Cortex of kidney (tissue), 1 donor: ENCODE measurements at places on chromosomes 1 and 21.

- no peak for DNase-seq
Measured at GRCh38 chr1:16046842-16047241, 3.3 kb downstream of the CLCNKB start.

GRCh38 chr1:170939476-170939875 is 4.1 kb downstream of the MROH9 start:
- no peak for DNase-seq

- DNase-seq, result no peak
Measured at GRCh38 chr21:40315626-40316025, 448.4 kb downstream of the PCP4 start.

- DNase-seq, result no peak
Measured at GRCh38 chr1:241603731-241604245, 36.4 kb downstream of the CHML start.

DNA sequence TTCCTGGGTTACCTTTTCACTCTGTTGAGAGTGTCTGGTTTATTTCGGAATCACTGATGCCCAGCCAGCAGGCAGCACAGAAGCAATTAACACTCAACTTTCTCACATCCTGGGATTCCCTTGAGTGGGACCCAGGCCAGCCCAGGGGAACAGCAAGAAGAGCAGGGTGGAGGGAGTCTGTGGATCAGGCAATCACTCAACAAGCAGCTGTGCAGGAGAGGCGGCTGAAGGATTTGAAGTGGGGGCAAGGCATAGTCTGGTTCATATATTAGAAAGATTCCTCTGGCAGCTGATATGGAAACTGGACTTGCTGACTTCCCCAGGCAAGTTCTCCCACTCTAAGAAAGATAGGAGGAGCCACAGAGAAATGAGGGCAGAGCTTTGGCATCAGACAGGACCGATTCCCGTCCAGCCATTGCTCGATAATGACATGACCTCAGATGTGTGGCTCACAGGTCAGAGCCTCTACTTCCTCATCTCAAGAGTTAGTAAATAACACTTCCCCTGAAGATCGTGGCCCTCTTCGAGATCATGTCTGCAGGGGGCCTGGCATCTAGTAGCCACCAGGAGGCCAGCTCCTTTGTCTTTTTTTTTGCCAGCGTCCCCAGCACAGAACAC is 12.4 kb downstream of the EPHA8 start:
- DNase-seq, result no peak

DNA sequence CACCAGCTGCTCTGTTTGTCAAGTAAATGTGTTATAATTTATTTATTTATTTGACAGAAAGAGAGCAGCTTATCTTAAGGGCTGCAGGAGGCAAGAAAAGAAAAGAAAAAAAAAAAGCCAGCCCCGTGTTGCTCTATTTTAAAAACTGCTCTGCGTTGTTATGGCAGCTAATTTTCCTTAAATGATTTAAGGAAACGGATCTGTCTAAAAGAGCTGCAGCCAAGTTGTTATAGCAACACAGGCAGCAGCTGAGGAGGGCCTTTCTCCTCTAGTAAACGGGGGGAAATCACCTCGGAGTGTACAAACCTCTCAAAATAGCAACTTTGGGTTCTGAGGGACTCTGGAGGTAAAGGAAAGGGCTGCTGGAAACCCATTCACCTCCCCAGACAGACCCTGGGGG is 149.2 kb downstream of the BEND5 start:
- DNase-seq, result no peak

DNA sequence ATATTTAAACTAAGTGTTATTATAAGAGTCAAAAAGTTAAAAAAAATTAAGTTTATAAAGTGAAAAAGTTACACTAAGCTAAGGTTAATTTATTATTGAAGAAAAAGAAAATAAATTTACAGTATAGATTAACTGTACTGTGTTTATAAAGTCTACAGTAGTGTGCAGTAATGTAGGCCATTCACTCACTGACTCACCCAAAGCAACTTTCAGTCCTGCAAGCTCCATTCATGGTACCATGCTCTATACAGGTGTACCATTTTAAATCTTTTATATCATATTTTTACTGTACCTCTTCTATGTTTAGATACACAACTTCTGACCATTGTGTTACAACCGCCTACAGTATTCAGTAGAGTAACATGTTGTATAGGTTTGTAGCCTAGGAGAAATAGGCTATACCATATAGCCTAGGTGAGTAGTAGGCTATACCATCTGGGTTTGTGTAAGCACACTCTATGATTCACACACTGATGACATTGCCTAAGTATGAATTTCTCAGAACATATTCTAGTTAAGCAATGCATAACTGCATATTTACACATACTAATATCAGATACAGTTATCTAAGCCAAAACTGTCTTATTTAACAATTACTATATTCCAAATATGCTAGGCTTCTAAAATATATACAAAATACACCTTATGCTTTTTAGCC is 80.6 kb upstream of the GFI1 start:
- no peak for DNase-seq

DNA sequence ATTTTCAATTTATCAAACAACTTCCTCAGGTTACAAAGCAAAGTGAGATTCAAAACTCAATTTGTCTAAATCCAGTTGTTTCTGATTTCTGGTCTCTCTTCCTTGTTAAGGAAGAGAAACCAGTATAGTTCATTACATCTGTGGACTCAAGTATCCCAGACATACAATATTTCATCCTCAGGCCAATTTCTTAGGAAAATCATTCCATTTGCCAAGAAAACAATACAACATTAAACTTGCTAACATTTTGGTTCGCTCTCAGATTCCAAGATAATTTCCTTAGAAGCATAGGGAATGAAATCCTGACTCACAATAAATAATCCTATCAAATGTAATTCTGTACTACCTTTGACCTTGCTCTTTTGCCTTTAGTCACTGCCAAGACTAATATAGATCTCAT is 11.2 kb upstream of the TTLL7 start:
- no peak for DNase-seq

GRCh38 chr1:116261227-116261626 is 111.8 kb upstream of the ATP1A1 start:
- no peak for DNase-seq

GRCh38 chr1:182192966-182193365 is 131.5 kb upstream of the ZNF648 start:
- DNase-seq, result no peak

GRCh38 chr1:240515505-240515904 is 96.5 kb downstream of the GREM2 start:
- DNase-seq, result no peak

DNA sequence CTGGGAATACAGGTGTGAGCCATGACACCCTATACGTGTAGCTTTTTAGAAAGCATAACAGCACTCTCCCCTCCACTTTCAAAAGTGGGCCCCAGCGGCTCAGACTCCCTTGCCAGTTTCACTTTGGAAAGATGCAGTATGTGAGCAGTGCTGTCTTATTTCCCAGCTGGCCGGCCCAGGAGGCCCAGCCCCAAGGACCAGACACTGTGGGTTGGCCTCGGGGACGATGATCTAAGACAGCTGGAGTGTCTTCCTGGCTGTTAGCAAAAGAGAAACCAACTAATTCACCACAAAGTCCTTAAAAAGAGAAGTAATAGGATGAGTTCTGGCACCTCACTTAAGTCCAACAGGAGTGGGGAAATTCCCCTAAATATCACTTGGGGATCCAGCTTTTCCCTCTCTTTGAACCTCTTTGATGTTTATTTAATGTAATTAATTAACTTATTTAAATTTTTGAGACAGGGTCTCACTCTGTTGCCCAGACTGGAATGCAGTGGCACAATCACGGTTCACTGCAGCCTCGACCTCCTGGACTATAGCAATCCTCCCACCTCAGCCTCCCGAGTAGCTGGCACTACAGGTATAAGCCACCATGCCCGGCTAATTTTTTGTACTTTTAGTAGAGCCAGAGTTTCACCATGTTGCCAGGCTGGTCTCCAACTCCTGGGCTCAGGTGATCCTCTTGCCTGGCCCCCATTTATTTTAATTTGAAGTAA is 17.6 kb upstream of the CLIC4 start:
- no peak for DNase-seq

- no peak for DNase-seq
Measured at GRCh38 chr1:168234846-168235547, 9.2 kb downstream of the SFT2D2 start.

- DNase-seq, result no peak
Measured at GRCh38 chr1:23930861-23931490, 17.8 kb upstream of the CNR2 start.

DNA sequence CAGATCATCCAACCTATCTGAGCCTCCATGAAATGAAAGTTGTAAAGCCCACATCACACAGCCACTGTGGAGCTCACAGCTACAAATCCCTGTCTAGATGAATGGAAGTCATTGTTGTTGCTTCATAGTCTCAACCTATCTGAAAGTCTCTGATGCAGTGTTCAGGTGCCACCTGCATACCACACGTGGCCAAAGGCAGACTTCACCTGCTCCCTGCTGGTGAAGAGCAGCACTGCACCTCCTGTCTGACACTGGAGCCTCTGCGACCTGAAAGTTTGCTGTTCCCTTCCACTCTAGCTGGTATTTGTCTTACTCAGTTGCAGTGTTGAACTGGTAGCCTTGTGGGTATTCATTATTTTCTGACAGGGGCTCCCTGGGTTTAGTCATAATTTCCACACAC is 18.4 kb downstream of the LORICRIN start:
- DNase-seq, result no peak

- DNase-seq, result no peak
Measured at GRCh38 chr1:12597792-12598191, 20.2 kb downstream of the DHRS3 start.

GRCh38 chr1:10495475-10495817 is 20.7 kb downstream of the PEX14 start:
- no peak for DNase-seq

- no peak for DNase-seq
Measured at GRCh38 chr1:109210058-109210457, 3.7 kb upstream of the SARS1 start.

GRCh38 chr1:223363856-223364684 is at the start of gene SUSD4:
Gene SUSD4 (minus strand): TSS chr1:223364176. CDS start chr1:223363425, 751 bp downstream.
- DNase-seq, result peak; percentile 48

GRCh38 chr1:9780554-9781110 is 43.1 kb downstream of the CLSTN1 start:
- DNase-seq, result no peak

DNA sequence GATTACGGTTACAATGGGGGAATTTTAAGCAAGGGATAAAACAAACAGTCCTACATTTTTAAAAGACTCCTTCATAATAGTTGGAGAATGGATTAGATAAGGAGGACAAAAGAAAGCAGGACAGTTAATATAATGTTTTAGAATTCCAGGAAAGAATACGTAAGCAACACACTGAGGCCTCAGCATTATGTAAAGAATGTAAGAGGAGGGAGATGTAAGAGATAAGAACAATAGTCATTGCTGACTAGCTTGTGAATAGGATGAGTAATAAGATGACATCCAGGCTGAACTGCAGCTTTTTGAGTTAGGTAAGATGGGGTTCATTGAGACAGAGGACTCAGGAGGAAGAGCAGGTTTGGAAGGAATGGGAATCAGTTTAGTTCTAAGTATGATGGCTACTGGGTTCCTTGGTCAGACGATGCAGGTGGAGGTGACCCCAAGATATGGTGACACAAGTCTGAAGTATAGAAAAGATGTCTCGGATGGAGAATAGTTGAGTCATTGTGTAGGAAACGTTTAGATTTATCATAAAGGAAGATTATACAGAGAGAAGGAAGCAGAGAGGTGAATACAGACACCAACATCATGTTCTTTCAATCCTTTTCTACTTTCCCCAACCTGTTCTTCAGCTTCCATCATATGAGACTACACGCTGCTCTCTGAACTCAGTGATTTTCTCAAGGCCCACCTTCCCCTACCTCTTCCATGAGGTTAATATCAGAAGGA is 372.8 kb downstream of the PTBP2 start:
- DNase-seq, result no peak

GRCh38 chr1:118949315-118949714 is 38.8 kb downstream of the TBX15 start:
- DNase-seq, result no peak

DNA sequence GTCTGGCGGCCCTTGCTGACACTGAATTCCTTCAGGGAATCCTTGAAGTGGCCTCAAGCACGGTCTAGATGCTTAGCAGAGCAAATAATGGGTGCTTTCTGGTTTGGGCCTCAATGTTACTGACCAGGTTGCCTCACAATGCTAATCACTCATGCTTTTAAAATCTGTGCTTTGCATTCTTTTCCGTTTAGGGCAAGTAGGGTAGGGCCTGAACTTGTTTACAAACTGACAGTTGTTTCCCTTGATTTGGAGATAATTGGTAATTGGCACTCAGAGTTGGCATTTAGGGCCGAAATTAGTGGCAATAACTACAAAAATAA is 1.4 kb downstream of the VPS13D start:
- DNase-seq, result no peak

DNA sequence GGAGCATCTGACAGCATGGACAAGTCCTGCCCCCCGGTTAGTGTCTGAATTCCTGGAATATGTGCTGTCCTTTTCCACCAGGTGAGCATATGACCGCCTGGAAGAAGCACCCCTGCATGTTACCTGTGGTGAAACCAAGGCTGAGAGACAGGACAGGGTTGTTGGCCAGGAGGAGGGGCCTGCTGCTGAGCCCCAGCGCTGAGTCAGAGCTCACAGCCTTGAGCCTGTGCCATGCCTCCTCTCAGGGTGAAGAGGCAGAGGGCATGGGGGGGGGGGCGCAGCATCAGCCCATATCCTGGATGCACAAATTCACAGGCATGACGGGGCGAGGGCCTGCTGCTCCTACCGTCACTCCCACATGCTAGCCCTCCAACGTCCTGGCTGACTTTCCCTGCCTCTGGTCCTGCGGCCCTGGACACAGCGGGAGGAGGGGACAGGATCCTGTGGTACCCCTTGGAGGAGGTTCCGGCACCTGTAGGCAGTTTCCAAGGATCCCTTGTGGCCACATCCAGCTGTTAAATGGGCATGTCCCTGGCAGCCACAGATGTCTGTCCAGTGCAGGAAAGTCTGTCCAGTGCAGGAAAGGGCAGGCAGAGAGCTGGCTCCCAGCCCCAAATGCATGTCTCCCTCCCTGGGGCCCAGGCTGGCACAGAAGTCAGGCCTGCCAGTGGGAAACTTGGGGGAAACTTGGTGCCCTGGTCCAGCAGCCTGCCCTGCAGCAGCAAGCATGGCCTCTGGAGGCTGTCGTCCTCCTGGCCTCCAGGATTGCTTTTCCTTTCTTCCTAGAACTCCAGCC is 23.9 kb downstream of the TTC34 start:
- no peak for DNase-seq

GRCh38 chr1:33007190-33008050 is 29.3 kb downstream of the AK2 start:
- no peak for DNase-seq

GRCh38 chr1:22799971-22800370 is 89.3 kb downstream of the EPHB2 start:
- DNase-seq, result no peak

GRCh38 chr1:155591770-155592169 is 18.2 kb upstream of the MSTO1 start:
- DNase-seq, result no peak

GRCh38 chr1:54815086-54815876 is 14.2 kb upstream of the TTC22 start:
- DNase-seq, result no peak

DNA sequence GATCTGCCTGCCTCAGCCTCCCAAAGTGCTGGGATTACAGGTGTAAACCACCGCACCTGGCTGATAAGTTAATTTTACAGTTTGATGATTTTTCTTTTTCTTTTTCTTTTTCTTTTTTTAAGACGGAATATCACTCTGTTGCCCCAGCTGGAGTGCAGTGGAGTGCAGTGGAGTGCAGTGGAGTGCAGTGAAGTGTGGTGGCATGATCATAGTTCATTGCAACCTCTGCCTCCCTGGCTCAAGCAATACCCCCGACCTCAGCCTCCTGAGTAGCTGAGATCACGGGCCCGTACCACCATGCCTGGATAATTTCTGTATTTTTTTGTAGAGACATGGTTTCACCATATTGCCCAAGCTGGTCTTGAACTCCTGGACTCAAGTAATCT is 84.4 kb upstream of the CXADR start:
- DNase-seq, result no peak
